Naive thymus-derived CD4-positive, alpha-beta T cell (primary cell): ENCODE measurements at places on chromosomes 2 and 18. TPM values are rescaled to one million over a fixed set of nuclear protein-coding genes. Genes with fewer than 3 reads are reported as not detected.

The SNORC gene
- 1.4 and 1.6 TPM in 2 replicates for total RNA-seq

The IL1R1 gene
- 0.54 TPM for total RNA-seq

The UGT1A10 gene
- total RNA-seq: not detected

The EML6 gene
- 0.32 TPM for total RNA-seq

- DNase-seq: no peak
Measured at GRCh38 chr2:236984046-236984445, 101.6 kb upstream of the COPS8 start.

DNA sequence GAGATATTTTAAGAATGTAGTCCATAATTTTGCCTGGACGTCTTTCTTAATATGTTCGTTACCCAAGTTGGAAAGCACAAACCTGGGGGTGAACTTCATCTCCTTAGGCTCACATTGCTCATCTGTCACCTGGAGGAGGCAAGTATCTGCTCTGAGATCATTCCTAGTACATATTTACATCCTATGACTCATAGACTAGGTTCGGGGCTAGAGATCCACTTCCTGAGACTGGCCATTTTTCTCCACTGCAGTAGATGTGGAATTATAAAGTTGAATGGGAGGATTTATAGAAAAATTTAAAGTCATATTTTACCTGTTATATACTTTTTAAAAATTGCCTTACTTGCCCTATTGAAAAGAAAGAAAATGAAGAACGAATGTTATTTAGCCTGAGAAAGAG is 77.5 kb upstream of the PROKR1 start:
- no peak for DNase-seq

DNA sequence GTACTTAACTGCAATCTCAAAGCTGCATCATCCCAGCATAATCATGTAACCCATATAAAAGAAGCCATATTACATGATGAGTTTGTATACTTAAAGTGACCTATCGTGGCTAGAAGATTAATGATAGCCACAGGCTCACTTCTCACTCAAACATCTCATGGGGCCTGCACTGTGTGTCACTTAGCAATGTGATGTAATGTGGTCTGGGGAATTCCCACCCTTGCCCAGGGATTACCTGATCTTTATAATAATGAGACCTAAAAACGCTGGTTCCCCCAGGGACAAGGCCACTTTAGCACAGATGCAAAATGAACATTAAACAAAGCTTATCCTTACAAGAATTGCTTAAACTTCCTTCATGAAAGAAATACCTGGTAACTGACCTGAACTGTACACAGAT is 427.1 kb upstream of the CNTNAP5 start:
- no peak for DNase-seq
